T-helper 2 cell treated with Interferon-gamma antibody and Interleukin-4, amounts not matched to agents 5 μg/mL and 100 μg/mL, for 36 hours (primary cell): ENCODE measurements at places on chromosomes 16 and 17.
A peak's percentile ranks its signal among the peaks of the same experiment; 100 is the strongest.

- no peaks in the 10 kb centered on the region for H3K27me3 ChIP-seq
- peaks cover 39% of the 10 kb centered on the region for H3K4me1 ChIP-seq
- H3K4me3 ChIP-seq = peak overlapping the region; percentile 98
- no peak for DNase-seq
Measured at GRCh38 chr17:32350666-32351418, 885 bp downstream of the ZNF207 start.

GRCh38 chr17:73324711-73325526, 13.1 kb upstream of the CDC42EP4 start:
- H3K27ac ChIP-seq = no peak overlapping the region
- H3K4me3 ChIP-seq = no peak overlapping the region
- H3K36me3 ChIP-seq = no peaks in the 10 kb centered on the region
- DNase-seq = no peak
- H3K4me1 ChIP-seq = no peaks in the 10 kb centered on the region

DNA sequence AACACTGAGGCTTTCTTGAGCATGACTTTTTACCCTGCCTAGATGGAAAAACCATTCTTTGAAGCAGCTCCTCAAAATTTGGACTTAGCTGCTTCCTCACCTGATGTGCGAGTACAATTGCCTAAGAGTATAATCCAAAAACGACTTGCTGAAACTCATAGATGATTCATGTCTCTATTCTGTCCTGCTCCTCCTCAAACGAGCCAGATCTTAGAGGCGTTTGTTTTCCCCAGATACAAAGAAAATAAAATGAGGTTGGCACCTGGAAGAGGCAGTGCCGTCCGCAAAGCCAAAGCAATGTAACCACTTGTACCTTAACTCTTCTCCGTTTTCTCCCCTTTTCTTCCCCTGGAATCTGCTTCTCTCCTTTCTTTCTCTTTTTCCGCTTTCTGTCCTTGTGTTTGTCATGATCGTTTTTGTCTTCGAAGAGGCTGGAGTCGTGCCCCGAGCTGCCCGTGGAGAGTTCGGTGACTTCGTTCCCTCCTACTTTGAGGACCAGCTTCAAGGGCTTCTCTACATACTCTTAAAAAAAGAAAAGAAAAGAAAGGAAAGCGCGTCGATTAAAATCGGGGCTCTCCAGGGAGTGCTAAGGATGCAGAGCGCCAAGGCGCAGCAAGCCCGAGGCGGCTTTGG, 895 bp downstream of the BRD7 start:
- peak overlapping the region; percentile 90 for H3K4me3 ChIP-seq
- H3K36me3 ChIP-seq = peaks cover 41% of the 10 kb centered on the region
- peak overlapping the region; percentile 81 for H3K27ac ChIP-seq
- no peaks in the 10 kb centered on the region for H3K27me3 ChIP-seq

DNA sequence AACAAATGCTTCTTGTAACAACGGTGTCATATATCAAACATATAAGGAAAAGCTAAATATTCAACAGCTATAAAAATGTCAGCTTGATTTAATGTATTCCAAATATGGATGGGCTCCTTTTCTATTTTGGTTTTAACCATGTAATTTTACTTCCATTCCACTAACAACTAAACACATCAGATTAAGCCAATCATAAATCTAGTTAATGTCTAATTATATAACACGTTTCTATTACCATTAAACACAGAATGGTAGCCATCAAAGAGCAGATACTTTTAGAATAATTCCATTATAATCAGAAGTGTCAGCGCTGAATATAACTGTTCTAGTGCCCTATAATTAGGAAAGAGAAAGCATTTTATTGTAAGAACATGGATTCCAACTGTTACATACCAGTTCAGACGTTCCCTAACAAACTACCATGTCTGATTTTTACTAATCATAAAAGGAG, 10.0 kb downstream of the CMC2 start:
- H3K27ac ChIP-seq = peak overlapping the region; percentile 91
- peaks cover 59% of the 10 kb centered on the region for H3K4me1 ChIP-seq
- H3K4me3 ChIP-seq = peak overlapping the region; percentile 80
- peaks cover 49% of the 10 kb centered on the region for H3K36me3 ChIP-seq

- no peak overlapping the region for H3K4me3 ChIP-seq
- DNase-seq = no peak
- peaks cover 40% of the 10 kb centered on the region for H3K27me3 ChIP-seq
- no peak overlapping the region for H3K27ac ChIP-seq
- H3K4me1 ChIP-seq = peaks cover 19% of the 10 kb centered on the region
Measured at GRCh38 chr17:7266784-7267183, 4.5 kb upstream of the CLDN7 start.

DNA sequence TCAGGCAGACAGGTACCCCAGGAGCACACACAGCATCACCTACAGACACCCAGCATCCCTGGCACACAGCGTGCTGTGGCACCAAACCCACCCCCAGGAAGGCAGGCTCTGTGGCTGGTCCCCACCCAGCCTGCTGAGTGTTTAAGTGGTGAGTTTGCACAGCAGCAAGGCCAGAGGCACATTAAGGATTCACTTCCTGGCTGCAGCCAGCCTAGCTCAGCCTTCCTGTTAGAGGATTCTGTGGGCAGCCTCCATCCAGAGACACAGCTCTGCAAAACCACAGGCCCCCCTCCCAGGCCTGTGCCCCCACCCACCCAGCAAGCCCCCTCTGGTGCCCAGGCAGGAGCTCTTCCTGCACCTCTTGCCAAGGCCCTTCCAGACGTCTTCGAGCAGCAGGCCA, 36.1 kb upstream of the PHB1 start:
- H3K27me3 ChIP-seq = peaks cover 5% of the 10 kb centered on the region
- no peaks in the 10 kb centered on the region for H3K36me3 ChIP-seq
- no peak overlapping the region for H3K4me3 ChIP-seq
- peaks cover 8% of the 10 kb centered on the region for H3K4me1 ChIP-seq
- no peak overlapping the region for H3K27ac ChIP-seq

GRCh38 chr16:89115216-89115861, 21.7 kb downstream of the ACSF3 start:
- DNase-seq = peak; percentile 83
- H3K4me3 ChIP-seq = peak overlapping the region; percentile 81
- H3K36me3 ChIP-seq = peaks cover 41% of the 10 kb centered on the region
- no peaks in the 10 kb centered on the region for H3K27me3 ChIP-seq
- H3K27ac ChIP-seq = peak overlapping the region; percentile 96

- peaks cover 43% of the 10 kb centered on the region for H3K36me3 ChIP-seq
- H3K4me1 ChIP-seq = peaks cover 10% of the 10 kb centered on the region
- no peak for DNase-seq
- H3K27ac ChIP-seq = no peak overlapping the region
Measured at GRCh38 chr17:40303708-40304551, 5.0 kb upstream of the RARA start.

DNA sequence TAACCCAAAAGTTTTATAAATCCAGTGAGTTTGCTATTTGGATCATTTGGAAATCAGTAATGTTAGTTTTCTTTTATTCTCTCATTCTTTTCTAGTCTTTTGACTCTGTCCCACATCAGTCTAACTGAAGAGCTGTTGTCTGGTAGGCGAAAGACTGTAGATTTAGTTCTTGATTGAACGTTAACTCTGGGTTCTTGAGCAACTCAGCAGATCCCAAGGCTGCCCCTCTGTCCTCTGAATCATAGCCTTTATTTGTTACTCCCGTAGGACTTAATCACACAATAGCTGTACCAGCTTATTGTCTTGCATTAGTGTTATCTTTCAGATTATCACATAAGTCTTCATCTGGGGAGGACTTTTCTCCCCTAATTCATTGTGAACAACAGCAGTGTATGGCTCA, 119.3 kb upstream of the TOM1L1 start:
- no peaks in the 10 kb centered on the region for H3K27me3 ChIP-seq
- H3K36me3 ChIP-seq = no peaks in the 10 kb centered on the region
- DNase-seq = no peak
- H3K4me3 ChIP-seq = no peak overlapping the region

DNA sequence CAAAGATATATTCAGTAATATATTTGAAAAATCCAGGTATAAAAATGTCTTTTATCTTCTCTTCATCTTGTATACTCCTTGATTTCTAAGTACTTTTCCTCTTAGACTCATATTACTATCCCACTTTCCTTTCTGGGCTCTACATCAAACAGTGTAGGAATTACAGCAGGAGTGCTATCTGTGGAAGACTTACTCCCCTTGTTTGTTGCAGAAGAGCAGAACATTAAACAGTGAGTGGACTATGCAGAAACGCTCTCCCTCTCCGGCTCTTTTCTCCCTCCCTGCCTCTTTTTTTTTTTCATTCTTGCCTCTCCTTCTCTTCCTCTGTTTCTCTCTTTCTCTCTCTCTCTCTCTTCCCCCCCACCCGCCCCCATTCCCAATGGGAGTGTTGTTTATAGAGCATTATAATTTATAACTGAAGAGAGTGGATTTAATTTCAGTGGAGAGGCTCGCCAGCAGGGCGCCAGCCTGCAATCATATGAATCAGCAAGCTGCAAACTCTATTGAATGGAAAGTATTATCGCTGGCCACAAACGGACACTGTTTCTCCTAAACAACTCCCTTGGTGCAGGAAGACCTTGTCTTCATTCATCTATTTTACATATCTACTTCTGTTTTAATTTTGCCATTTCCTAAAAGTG, 242.3 kb upstream of the TBX2 start:
- H3K27me3 ChIP-seq = peaks cover 6% of the 10 kb centered on the region
- DNase-seq = no peak
- no peak overlapping the region for H3K27ac ChIP-seq
- H3K36me3 ChIP-seq = peaks cover 1% of the 10 kb centered on the region
- H3K4me3 ChIP-seq = no peak overlapping the region
- peaks cover 14% of the 10 kb centered on the region for H3K4me1 ChIP-seq

DNA sequence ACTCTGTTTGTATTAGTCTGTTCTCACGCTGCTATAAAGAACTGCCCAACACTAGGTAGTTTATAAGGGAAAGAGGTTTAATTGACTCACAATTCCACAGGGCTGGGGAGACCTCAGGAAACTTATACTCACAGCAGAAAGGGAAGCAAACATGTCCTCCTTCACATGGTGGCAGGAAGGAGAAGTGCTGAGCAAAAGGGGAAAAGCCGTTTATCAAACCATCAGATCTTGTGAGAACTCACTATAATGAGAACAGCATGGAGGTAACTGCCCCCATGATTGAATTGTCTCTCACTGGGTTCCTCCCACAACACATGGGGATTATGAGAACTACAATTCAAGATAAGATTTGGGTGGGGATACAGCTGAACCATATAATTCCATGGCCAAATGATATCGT, 30.9 kb downstream of the ABCC1 start:
- no peak for DNase-seq
- no peak overlapping the region for H3K27ac ChIP-seq
- no peak overlapping the region for H3K4me3 ChIP-seq
- peaks cover 2% of the 10 kb centered on the region for H3K4me1 ChIP-seq

- peaks cover 52% of the 10 kb centered on the region for H3K27me3 ChIP-seq
- peaks cover 1% of the 10 kb centered on the region for H3K36me3 ChIP-seq
- H3K27ac ChIP-seq = no peak overlapping the region
- peak; percentile 19 for DNase-seq
- peaks cover 4% of the 10 kb centered on the region for H3K4me1 ChIP-seq
- H3K4me3 ChIP-seq = no peak overlapping the region
Measured at GRCh38 chr16:30028438-30029076, 2.5 kb downstream of the TLCD3B start.

GRCh38 chr17:72233986-72234385, 113.2 kb downstream of the SOX9 start:
- no peaks in the 10 kb centered on the region for H3K4me1 ChIP-seq
- no peaks in the 10 kb centered on the region for H3K27me3 ChIP-seq
- DNase-seq = no peak
- H3K4me3 ChIP-seq = no peak overlapping the region

- H3K36me3 ChIP-seq = peaks cover 71% of the 10 kb centered on the region
- H3K27me3 ChIP-seq = no peaks in the 10 kb centered on the region
- H3K4me3 ChIP-seq = no peak overlapping the region
Measured at GRCh38 chr16:22366889-22367288, 7.5 kb downstream of the CDR2 start.

- peak overlapping the region; percentile 98 for H3K27ac ChIP-seq
- H3K4me3 ChIP-seq = peak overlapping the region; percentile 95
- peaks cover 53% of the 10 kb centered on the region for H3K4me1 ChIP-seq
- peak; percentile 53 for DNase-seq
- H3K27me3 ChIP-seq = peaks cover 3% of the 10 kb centered on the region
Measured at GRCh38 chr17:35243561-35244340, 879 bp downstream of the SLFN5 start.

DNA sequence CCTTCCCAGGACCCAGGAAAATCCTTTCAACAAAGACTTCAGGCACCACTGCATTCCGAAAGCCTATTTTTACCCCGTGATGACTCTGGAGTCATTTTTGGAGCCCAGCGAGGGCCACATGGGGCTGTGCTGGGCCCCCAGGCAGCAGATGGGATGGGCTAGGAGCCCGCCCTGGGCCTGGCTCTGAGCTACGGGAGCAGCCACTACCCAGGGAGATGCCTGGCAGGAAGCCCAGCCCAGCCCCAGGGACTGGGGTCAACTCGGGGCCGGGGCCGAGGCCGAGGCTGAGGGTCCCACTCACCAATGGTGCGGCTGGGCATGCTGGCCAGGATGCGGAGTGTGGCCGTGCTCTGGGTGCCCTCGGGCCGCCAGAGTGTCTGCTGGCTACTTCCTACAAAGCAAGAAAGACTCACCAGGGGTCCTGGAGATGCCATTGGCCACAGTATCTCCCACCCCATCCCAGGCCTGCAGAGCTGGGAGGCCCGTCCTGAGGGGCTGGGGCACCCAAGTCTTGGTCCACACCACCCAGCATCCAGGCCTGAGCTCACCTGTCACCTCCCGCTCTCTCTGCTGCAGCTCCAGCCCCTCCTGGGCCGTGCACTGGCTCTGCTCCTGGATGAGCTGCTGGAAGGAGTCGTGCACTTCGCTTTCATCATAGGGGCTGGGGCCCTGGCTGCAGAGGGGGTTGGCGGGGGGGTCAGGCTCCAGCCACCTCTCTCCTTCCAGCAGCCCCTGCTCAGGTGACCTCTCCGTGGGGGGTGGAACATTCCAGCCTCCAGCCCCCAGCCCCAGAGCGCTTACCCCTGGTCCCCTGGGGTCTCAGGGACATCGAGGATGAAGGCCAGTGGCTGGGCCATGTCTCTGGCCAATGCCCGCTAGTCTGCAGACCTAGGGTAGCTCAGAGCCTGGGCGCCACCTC, 2.3 kb downstream of the TMC6 start:
- H3K4me3 ChIP-seq = peak overlapping the region; percentile 93
- H3K27ac ChIP-seq = peak overlapping the region; percentile 83
- peaks cover 62% of the 10 kb centered on the region for H3K36me3 ChIP-seq
- H3K4me1 ChIP-seq = peaks cover 54% of the 10 kb centered on the region

- H3K4me3 ChIP-seq = no peak overlapping the region
- no peaks in the 10 kb centered on the region for H3K27me3 ChIP-seq
- H3K4me1 ChIP-seq = no peaks in the 10 kb centered on the region
- no peak for DNase-seq
- H3K36me3 ChIP-seq = no peaks in the 10 kb centered on the region
- no peak overlapping the region for H3K27ac ChIP-seq
Measured at GRCh38 chr16:80384862-80385261, 155.9 kb upstream of the DYNLRB2 start.

GRCh38 chr17:72334205-72334604, 213.4 kb downstream of the SOX9 start:
- H3K27ac ChIP-seq = no peak overlapping the region
- H3K36me3 ChIP-seq = no peaks in the 10 kb centered on the region
- H3K27me3 ChIP-seq = no peaks in the 10 kb centered on the region
- no peak overlapping the region for H3K4me3 ChIP-seq
- H3K4me1 ChIP-seq = no peaks in the 10 kb centered on the region

GRCh38 chr16:54477714-54478113, 191.1 kb upstream of the IRX3 start:
- no peaks in the 10 kb centered on the region for H3K4me1 ChIP-seq
- no peak overlapping the region for H3K4me3 ChIP-seq
- H3K27me3 ChIP-seq = no peaks in the 10 kb centered on the region
